ENCODE measurements at places on chromosomes 11 and 22.

GRCh38 chr11:94866936-94867795 lies 99.0 kb downstream of the AMOTL1 start:
- DNase-seq, result no peak

DNA sequence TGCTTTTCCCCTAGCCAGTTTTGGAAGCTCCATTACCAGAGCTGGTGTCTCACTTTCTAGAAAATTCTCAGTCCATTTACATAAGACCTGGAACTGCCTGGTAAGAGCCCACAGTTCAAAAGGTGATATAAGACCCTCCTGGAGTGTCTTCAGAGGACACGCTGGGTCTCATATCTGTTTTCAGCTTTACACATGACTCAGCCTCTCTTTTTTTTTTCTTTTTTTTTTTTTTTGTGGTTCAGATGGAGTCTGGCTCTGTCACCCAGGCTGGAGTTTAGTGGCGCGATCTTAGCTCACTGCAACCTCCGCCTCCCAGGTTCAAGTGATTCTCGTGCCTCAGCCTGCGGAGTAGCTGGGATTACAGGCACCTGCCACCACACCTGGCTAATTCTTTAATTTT lies 30.7 kb downstream of the WEE1 start:
- no peak for DNase-seq

DNA sequence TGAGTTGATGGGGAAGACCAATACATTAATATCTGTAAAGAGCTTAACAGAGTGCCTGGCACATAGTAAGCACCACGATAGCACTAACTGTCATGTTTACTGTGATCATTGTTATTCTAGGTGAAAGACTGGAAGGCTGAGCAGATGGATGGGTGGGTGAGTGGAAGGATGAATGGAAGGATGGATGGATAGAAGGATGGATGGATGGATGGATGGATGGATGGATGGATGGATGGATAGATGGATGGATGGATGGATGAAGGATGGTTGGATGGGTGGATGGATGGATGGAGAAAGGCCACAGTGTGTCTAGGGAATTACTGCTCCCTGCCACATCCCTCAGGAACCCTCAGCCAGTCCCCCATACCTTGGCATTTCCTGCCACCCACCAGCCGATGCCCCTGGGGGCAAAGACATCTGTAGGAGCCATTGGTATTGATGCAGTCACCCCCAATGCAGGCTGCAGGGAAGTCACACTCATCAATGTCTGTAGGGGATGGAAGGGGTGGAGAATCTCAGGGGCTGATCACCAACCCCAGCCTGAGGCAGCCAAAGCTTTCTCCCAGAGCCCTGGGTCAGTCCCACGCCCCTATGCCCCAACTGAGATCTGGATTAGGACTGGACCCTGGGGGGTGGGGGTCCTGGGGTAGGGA lies 15.3 kb downstream of the LTBP3 start:
- no peak for DNase-seq

- no peak for DNase-seq
Measured at GRCh38 chr22:30792456-30792855, 97.8 kb downstream of the OSBP2 start.

- DNase-seq, result no peak
Measured at GRCh38 chr11:81987829-81988472, 745.7 kb downstream of the FAM181B start.

All from stimulated activated CD4-positive, alpha-beta T cell treated with anti-CD3 and anti-CD28 coated beads, Interleukin-1b, Interleukin-23, amount 100 ng/mL, for 4 hours (primary cell).